Mucosa of gallbladder (tissue), 1 donor: ENCODE measurements at places on chromosomes 4 and X. TPM values are rescaled to one million over a fixed set of nuclear protein-coding genes. Genes with fewer than 3 reads are reported as not detected.

GRCh38 chr4:16021804-16022560, 59.0 kb upstream of the FGFBP2 start:
- DNase-seq: no peak

PFKFB1 gene
- 0.12 TPM for total RNA-seq

DNA sequence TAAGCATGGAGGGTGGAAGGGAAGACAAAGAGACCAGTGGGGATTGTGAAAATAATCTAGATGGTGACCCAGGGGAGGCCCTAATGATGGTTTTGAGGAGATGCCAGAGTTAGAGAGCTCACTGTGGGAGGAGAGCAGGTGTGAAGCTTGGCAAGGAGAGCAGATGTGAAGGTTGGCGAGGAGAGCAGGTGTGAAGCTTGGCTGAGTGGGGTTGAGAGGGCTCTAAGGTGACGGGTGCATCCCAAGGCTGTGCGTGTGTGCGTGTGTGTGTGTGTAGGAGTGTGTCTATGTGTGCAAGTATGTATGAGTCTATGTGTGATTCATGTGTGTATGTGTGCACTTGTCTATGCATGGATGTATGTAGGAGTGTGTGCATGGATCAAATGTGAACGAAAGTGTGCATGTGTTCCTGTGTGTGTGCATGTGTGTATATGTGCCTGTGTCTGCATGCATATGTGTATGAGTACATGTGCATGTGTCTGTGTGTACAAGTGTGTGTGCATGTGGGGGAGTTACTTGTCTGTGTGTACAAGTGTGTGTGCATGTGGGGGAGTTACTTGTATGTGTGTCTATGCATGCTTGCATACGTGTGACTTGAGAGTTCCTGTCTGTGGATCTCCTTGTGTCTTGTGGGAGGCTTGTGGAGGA, 72.0 kb downstream of the EVC start:
- DNase-seq: no peak

DNA sequence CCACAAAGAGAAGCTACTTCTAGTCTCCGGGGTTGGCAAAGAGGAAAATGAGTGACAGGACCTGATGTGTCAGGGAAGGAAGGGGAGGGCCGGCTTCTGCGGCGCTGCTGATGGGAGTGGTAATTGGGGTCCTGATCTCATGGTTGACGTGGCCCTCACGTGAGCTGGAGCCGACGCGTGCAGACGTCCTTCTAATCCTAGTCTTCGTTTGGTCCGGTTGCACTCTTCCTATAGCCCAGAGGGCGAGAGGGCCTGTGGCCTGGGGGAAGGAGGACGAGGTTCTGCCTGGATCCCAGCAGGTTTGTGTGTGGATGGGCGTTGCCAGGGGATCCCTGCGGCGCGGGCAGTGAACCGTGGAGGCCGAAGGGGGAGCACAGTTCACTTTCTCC, at the start of gene ARMCX1:
Gene ARMCX1, plus strand, starts transcription at position 186 of the 389 bp plus-strand sequence. CDS start 2,384 bp downstream, outside the sequence.
- peak; percentile 69 for DNase-seq

DNA sequence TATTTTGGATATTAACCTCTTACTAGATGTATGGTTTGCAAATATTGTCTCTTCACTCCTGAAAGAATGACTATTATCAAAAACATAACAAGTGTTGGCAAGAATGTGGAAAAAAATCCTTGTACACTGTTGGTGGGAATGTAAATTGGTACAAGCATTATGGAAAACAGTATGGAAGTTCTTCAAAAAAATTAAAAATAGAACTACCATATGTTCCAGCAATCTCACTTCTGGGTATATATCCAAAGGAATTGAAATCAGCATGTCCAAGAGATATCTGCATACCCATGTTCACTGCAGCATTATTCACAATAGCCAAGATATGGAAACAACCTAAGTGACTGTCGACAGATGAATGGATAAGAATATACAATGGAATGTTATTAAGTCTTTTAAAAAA, 61.6 kb upstream of the KIT start:
- no peak for DNase-seq

- DNase-seq: no peak
Measured at GRCh38 chr4:74244049-74244448, 64.2 kb upstream of the EPGN start.

USP17L29 gene
- not detected for total RNA-seq

DNA sequence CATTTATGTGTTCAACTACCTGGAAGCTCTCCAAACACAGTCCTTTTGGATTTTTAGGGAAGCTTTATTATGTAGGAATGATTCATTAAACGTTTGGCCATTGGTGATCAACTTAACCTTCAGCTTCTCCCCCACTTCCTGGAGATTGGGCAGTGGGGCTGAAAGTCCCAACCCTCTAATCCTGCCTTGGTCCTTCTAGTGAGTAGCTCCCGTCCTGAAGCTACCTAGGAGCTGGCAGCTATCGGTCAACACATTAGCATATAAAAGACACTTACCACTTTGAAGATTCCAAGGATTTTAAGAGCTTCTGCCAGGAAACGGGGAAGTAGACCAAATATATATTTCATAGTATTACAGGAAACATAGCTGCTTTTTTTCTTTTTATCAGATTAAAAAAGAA, 69.7 kb downstream of the MCUB start:
- DNase-seq: no peak

OPRPN gene
- total RNA-seq: not detected

DNA sequence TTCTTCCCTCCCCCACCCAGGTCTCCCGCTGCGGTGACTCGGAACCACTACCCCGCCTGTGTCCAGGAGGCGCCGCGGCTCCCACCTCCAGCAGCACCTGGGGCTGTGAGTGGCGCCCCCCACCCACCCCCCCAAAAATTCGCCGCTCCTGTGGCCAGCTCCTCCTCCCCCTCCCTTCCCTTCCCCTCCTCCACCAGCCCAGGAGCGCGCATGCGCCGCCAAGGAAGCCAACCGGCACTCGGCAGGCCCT, 278 bp downstream of the CLOCK start:
- DNase-seq: no peak

- DNase-seq: no peak
Measured at GRCh38 chr4:89249716-89250361, 57.8 kb downstream of the GPRIN3 start.

DNA sequence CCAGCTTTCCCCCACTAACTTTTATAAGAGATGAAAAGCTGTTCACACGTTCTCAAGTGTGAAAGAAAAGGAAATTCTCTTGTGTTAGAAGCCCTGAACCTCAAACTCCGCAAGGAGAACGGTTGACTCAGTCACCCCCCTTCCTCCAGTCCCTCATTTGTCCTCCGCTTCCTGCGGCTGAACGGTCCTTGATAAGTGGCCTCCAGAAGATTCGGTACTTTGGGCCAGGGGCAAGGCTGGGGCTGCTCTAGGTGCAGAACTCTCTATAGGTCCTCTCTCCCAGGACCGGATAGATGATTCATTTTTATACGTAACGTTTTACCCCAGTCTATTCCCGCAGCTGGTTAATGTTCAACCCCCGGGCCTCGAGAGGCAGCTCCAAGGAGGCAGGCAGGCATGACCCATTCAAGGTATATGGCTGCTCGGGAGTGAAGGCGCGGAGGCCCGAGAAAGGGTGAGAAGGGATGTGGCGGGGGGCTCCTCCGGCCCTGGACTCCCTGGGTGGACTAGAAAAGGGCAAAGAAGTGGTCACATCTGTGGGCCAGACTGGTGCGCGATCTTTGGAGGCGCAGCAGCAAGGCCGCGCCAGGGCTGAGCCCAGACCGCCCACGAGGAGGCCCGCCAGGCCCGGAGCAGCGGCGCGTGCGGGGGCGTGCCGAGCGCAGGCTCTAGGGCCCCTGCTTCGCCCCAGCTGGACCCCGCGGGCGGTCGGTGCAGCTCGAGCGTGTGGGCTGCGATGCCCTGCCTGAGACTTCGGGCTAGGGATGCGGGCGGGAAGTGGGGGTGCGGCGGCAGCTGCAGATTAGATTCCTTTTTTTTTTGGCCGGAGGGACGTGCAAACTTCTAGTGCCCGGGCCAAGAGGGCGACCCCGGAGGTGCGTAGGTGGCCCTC, 11.7 kb downstream of the PITX2 start:
- no peak for DNase-seq

CCDC158 gene
- 0.55 TPM for total RNA-seq

GRCh38 chr4:189504220-189504619, 436.5 kb upstream of the FRG1 start:
- no peak for DNase-seq

DNA sequence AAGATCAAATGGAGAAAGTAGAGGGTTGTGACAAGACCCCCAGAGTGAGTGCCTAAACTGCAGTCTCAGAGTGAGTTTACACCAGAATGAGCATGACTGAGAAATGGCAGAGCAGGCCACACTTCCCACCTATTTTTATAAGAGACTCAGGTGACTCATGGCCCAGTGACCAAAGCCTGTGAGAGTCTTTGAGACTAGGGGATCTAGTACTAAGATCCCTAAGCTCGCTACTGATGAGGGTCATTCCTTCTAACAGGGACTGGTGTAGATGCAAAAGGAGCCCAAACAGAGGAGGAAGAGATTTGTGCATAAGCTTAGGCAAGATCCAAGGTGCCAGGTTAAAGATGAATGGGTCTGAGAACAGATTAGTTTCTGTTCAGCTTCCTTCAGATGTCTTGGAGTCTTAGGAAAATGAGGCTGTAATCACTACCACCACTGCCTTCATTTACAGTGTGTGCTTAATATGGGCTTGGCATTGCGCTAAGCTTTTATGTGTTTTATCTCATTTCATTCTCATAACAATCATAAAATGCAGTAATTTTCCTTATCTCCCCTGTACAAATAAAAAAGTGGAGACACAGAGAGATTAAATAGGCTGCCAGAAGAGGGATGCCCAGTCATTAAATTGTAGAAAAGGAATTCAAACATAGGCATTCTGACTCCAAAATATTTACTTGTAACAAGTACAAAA, 62.8 kb downstream of the RWDD4 start:
- DNase-seq: no peak

- DNase-seq: no peak
Measured at GRCh38 chrX:108362026-108362425, 76.2 kb downstream of the COL4A6 start.

DNA sequence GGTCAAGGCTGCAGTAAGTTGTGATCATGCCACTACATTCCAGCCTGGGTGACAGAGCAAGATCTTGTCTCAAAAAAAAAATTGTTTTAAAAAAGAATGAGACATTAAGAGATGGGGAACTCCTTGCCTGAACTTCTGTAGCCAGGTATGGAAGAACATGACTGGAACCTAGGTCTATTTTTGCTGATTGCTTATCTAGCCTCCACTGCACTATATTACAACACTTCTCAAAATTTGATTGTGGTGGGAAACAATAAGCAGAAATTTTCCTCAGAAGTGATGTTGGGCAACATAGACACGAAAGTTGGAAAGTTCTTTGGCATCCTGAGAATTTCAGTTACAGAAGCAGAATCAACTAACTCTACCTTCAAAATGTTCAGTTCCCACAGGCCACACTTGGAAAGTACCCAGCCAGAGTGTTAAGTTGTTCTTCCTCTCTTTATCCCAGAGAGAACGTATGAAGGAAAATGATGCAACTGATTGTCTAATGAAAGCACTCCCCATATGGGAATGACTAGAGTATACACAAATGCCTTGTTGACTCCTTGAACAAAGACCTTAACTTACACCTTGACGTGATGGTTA, 50.0 kb downstream of the LUZP4 start:
- no peak for DNase-seq

DNA sequence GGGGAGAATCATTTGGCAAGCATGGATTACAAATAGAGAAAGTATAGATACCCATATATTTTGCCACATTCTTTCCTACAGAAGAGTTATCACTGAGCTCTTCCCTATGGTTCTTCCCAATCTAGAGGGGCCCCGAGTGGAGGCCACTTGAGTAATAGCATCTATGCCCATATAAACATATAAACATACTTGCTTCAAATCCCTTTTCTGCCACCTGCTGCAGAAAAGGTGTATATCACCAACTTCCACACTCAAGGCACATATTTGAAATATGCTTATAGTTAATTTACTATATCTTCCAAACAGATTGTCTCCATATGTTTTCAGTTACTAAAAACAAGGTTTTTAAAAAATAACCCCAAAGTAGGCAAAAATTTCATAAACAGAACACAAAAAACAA, 642.8 kb upstream of the DIPK2B start:
- no peak for DNase-seq

GRCh38 chr4:77990904-77991358, 66.2 kb upstream of the FRAS1 start:
- peak; percentile 21 for DNase-seq

DNA sequence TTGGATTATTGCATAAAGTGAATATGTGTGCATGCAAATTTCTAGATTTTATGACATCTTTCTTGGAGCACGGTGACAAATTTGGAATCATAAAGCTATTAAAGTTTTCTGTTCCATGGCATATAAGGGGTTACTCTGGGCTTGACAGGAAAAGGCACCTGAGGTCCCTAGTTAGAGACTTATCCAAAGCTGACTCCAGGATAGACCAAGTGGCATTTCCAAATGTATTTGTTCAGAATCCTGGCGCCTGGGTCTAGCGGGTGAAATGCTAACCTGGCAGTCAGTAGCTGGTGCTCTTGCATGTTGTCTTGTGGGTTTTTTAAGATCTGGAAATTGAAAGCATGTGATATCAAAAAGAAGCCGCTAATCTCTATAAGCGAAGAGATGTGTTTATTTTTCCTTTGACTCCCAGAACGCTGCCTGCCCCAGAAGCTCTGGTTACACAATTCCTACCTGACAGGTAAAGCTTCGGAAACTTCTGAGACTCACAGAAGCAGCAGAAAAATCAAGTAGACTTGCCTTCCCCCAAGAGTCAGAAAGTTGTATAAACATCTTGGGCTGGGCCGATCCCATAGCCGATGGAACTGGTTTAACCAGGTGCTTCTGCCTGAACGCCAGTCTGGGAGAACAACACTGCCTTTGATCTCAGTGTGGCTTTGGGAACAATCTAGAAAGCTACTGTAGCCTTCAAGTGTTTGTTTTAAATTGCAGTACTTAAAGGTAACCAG, 12.9 kb upstream of the ZCCHC4 start:
- peak; percentile 64 for DNase-seq

NIPAL1 gene
- 9.2 TPM for total RNA-seq

EDA2R gene
- 1.9 TPM for total RNA-seq

DCAF12L1 gene
- total RNA-seq: 8.6 TPM

DNA sequence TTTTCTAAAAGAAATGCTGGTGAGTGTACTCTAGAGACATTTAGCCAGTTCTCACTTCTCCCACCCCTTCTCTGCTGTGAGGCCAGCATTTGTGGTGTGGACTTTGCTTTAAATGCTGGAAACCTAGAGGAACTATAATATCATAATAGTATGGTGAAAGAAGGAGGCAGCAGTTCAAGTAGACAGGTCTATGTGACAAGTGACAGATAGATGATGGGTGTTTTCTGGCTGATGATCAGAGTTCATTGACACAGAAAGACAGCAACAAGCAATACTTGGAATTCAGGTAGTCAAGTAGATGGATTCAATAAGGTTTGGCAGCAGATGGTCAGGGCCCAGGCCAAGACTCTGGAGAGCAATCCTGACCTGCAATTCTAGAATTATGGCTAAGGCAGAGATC, 317.5 kb downstream of the PCDH7 start:
- DNase-seq: no peak

DNA sequence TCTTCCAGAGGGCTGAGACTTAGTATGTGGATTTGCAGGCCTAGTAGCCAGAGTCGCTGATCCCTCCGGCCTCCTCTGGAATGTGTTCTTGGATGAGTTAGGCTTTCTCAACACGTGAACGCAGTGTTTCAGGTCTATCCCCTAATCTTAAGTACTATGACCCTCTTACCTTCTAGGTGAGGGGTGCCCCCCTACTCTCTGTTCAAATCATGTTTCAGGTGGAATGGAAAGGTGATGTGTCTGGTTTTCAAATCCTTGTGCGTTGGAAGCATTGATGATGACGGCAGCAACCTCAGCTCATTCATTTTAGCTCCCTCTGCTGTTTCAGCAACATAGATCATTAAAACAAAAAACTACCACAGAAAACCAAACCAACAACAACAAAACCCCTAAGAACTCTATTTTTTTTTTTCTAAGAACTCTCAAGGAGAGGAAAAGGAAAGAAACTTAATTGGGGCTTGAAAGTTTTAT, 56.4 kb downstream of the RWDD4 start:
- no peak for DNase-seq

- peak; percentile 20 for DNase-seq
Measured at GRCh38 chr4:139015948-139016471, 429 bp downstream of the NOCT start.
